ENCODE measurements at places on chromosomes 7 and 10.

- no peaks in the 10 kb centered on the region for H3K36me3 ChIP-seq
- H3K27me3 ChIP-seq: no peaks in the 10 kb centered on the region
- no peak for DNase-seq
- H3K27ac ChIP-seq: no peak overlapping the region
- H3K4me1 ChIP-seq: no peaks in the 10 kb centered on the region
These were observed 15.2 kb downstream of the FGL2 start for GRCh38 chr7:77184463-77184862.

DNA sequence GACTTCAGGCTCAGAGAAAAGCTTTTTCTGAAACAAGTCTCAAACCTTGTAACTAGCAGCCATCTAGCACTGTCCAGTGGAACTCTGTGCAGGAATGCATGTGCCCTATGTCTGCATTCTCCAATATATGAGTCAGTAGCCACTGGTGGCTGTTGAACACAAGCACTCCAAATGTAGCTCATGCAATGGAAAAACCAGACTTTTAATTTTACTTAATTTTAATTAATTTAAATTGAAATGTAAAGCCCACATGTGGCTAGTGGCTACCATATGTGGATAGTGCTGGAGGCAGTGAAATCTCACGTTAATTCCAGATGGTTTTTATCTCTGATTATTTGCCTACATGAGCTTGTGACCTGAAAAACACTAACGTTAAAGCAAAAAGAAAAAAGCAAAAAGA lies 225.1 kb downstream of the GATA3 start:
- no peaks in the 10 kb centered on the region for H3K36me3 ChIP-seq
- H3K27ac ChIP-seq: no peak overlapping the region
- DNase-seq: no peak

- H3K27me3 ChIP-seq: no peaks in the 10 kb centered on the region
- DNase-seq: no peak
- H3K27ac ChIP-seq: no peak overlapping the region
- H3K36me3 ChIP-seq: no peaks in the 10 kb centered on the region
- H3K4me3 ChIP-seq: no peak overlapping the region
These were observed 15.5 kb downstream of the AOAH start for GRCh38 chr7:36708767-36709166.

GRCh38 chr10:125084614-125085257 lies 75.6 kb downstream of the CTBP2 start:
- no peaks in the 10 kb centered on the region for H3K4me1 ChIP-seq
- no peak overlapping the region for H3K27ac ChIP-seq
- H3K27me3 ChIP-seq: no peaks in the 10 kb centered on the region
- H3K36me3 ChIP-seq: no peaks in the 10 kb centered on the region

DNA sequence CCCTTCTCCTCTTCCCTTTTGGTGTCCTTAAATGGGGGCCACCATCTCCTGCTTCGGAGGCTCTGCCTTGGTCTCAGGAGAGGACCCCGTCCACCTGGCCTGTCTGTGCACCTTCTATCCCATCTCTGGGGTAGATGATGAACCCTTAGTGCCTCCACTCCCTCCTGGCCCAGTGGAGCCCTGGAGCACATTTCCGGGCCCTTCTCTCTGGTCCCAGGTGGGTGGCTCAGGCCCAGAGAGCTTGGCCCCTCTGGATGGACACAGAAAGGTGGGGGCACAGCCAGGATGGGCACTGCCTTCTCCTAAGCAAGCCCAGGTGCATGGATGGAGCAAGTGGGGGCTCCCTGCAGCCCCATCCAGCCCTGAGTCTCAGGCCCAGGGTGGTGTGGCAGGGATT lies 121.4 kb upstream of the RET start:
- no peak overlapping the region for H3K4me3 ChIP-seq
- no peaks in the 10 kb centered on the region for H3K27me3 ChIP-seq
- DNase-seq: no peak
- no peak overlapping the region for H3K27ac ChIP-seq

DNA sequence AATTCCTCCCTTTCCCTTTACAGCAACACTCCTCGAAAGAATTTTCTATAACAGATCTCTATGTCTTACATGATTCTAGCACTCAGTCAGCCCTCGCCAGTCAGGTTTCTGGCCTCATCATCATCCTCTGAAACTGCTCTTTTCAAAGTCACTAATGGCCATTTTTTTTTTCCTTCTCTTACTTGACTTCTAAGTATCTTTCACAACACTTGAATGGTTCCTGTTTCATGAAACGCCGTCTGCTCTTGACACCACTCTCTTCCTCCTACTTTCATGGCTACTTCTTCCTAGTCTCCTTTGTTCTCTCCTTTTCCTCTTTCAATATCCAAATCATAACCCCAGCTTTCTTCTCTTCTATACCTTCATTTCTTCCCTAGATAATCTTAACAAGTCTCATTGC lies 100.5 kb upstream of the NRP1 start:
- no peak overlapping the region for H3K4me3 ChIP-seq
- H3K27me3 ChIP-seq: no peaks in the 10 kb centered on the region
- no peaks in the 10 kb centered on the region for H3K36me3 ChIP-seq
- no peak overlapping the region for H3K27ac ChIP-seq

DNA sequence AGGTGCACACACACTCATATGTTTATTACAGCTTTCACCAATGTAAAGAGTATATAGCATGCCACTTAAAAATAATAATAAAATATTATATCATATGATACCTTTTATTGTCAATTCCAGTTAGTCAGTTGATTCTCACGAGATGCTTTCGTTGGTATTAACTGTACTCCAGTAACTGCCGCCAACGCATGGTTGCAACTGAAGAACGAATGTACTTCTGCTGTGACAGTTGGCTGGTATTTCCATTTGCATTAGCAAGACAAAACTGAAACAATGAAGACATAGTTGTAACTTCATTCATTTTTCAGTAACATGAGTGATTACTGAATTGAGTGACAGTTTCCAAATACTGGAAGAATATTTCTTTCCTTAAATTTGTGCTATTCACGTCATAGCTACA lies 70.5 kb upstream of the PRKCQ start:
- no peaks in the 10 kb centered on the region for H3K4me1 ChIP-seq
- H3K27ac ChIP-seq: no peak overlapping the region
- H3K27me3 ChIP-seq: no peaks in the 10 kb centered on the region
- no peak overlapping the region for H3K4me3 ChIP-seq
- DNase-seq: no peak

DNA sequence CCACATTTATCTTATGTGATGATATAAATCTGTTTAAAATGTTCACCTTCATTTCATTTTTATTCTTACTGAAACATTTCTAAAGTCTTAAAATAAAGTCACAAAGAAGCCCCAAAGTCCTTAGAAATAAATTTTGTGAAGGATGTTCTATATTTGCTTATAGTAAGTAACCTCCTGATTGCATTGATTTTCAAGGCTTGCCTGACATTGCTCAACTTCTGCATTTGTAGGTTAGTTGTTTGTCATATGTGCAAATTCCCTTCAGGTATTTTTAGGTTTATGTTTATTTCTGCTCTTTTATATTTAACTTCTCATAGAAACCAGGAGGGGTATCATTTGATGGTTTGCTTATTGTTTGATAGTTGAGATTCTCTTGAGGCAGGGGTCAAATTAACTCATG lies 417.8 kb downstream of the ARL4A start:
- H3K4me3 ChIP-seq: no peak overlapping the region
- H3K27me3 ChIP-seq: no peaks in the 10 kb centered on the region
- H3K27ac ChIP-seq: no peak overlapping the region
- H3K4me1 ChIP-seq: no peaks in the 10 kb centered on the region
- no peaks in the 10 kb centered on the region for H3K36me3 ChIP-seq

GRCh38 chr7:45347804-45348203 lies 190.2 kb downstream of the RAMP3 start:
- peaks cover 2% of the 10 kb centered on the region for H3K27me3 ChIP-seq

GRCh38 chr7:17307558-17307957 lies 9.1 kb downstream of the AHR start:
- no peak overlapping the region for H3K27ac ChIP-seq
- H3K36me3 ChIP-seq: peaks cover 21% of the 10 kb centered on the region
- no peak overlapping the region for H3K4me3 ChIP-seq

DNA sequence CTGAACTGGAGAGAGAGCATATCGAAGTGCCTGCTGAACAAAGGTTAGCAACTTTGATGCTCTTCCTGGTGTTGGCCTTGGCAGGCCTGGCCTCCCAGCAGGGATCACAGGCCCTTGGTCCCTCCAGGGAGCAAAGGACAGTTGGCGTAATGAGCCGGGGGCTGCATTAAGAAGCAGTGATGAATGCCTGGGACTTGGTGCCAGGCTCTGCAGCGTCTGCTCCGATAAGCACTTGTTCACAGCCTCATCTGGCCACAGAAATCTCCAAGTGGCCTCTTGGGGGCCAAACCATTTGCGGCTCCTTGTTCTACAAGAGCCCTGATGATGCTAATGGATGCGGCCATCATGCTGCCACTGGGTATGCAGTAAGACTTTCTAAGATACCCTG lies 31.8 kb downstream of the CRHR2 start:
- no peak overlapping the region for H3K27ac ChIP-seq
- no peaks in the 10 kb centered on the region for H3K4me1 ChIP-seq
- no peaks in the 10 kb centered on the region for H3K36me3 ChIP-seq
- DNase-seq: no peak
- H3K27me3 ChIP-seq: no peaks in the 10 kb centered on the region
- H3K4me3 ChIP-seq: no peak overlapping the region

DNA sequence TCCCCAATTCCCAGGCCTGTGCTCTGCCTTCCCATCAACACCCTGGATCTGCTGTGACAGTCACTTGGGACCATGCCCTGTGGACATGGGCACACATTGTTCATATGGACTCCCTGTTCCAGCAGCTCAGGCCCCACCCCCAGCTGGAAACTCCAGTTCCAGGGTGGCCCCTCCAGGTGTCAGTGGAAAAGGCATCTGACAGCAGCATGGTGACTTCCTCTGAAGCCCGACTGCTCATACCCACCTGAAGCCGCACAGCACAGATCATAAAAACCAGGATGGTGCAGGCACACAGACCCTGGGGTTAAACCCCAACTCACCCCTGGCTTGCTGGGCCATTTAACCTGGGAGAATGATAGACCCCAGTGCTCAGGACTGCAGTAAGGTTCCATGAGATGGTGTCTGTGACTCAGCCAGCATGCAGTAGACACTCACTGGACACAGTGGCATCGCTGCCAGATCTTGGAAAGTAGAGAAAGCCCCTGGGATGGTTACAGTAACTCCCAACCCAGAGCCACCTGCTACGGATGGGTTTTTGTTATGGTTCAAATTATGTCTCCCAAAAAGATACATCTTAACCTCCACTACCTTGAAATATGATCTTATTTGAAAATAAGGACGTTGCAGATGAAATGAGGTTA lies 72.6 kb upstream of the NANOS1 start:
- H3K27ac ChIP-seq: no peak overlapping the region
- H3K4me3 ChIP-seq: no peak overlapping the region

GRCh38 chr7:132685277-132685676 lies 109.0 kb upstream of the PLXNA4 start:
- DNase-seq: no peak
- H3K4me3 ChIP-seq: no peak overlapping the region
- no peaks in the 10 kb centered on the region for H3K27me3 ChIP-seq
- no peaks in the 10 kb centered on the region for H3K36me3 ChIP-seq
- H3K4me1 ChIP-seq: no peaks in the 10 kb centered on the region
- H3K27ac ChIP-seq: no peak overlapping the region

DNA sequence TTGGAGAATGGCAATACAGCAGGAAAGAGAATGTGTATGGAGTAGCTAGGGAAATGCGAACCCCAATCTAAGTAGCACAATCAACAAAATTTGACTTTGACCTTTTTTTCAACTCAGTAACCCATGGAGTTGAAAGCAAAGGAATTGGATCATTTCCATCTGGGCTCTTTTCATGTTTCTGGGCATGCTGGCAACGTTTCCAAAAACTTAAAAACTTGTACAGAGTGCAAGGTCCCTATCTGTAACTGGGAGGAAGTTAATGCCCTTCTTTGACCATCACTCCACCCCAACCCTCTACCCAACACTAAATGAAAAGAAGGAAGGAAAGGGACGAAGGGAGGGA lies 1.3 kb upstream of the HIBADH start:
- H3K4me1 ChIP-seq: peaks cover 9% of the 10 kb centered on the region
- H3K36me3 ChIP-seq: no peaks in the 10 kb centered on the region
- H3K4me3 ChIP-seq: no peak overlapping the region
- H3K27me3 ChIP-seq: no peaks in the 10 kb centered on the region

DNA sequence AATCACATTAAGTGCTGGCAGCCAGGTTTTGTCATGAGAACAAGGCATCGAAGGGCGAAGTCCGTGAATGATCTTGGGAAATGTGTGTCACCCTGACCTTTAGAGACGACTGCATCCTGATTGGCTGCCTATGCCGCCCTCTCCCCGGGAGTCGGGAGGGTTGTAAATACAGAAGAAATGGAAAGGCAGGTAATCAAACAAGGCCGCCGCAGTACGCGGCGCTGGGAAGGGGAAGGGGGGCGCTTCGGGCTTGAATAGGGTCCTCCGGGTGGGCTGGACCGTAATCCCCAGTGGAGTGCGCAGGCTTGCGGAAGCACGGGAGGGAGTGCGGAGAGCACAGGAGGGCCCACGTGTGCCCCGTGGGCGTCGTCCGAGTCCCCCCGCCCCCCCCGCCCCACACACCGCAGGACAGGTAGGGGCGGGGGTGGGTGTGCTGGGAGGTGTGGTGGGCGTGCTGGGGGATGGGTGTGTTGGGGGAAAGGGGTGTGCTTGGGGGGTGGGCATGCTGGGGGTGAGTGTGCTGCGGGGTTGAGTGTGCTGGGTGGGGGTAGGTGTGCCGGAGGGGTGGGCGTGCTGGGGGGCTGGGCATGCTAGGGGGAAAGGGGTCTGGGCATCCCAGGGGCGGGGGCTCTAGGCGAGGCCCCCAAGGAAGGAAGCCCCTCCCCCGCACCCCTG lies 169.4 kb downstream of the ARHGAP12 start:
- DNase-seq: peak; percentile 29
- H3K27ac ChIP-seq: peak overlapping the region; percentile 86
- H3K27me3 ChIP-seq: no peaks in the 10 kb centered on the region
- H3K4me1 ChIP-seq: peaks cover 3% of the 10 kb centered on the region
- no peaks in the 10 kb centered on the region for H3K36me3 ChIP-seq
- peak overlapping the region; percentile 86 for H3K4me3 ChIP-seq

DNA sequence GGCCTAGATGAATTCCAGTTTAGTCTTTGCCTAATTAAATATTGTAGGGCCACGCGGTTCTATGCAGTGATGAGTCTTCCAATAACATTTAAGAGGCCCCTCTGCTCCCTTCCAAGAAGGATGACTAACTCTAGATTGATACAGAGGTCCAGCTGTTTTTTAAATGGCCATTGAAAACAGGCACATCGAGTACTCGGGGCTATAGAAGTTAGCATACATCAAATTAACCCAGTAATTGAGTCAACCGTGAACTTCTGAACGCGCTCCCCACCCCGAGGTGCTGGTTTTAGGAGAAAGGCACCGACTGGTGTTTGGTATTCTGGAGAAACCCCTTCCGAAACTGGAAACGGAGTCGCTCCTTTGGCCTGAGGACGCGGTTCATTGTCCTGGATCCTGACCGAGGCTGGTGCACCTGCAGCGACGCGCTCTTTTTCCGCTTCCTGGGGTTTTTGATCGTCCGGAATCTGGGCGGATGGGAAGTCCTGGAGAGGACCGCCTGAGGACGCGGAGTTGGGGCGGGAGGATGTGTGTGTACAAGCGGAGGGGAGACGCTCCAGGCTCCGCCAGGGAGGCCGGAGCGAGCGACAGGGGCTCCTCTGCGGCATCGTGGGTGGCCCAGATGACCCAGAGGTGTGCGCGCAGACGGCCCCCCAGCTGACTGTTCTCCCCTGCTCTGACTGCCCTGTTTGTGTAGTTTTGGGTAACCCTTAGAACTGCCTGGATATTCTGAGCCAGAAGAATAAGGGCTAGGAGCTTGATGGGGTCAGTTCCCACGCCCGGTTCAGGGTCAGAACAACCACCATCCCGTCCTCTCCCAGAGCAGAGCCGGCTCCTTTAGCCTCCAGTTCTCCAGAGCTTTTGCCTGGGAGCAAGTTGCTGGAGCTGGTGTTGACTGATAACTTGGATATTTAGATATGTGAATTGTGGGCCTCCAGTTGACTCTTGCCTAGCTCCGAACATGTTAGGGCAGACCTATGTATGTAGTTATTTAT lies 711 bp downstream of the FAM221A start:
- no peaks in the 10 kb centered on the region for H3K36me3 ChIP-seq
- peak overlapping the region; percentile 67 for H3K27ac ChIP-seq
- H3K4me1 ChIP-seq: peaks cover 7% of the 10 kb centered on the region
- peak; percentile 42 for DNase-seq
- H3K27me3 ChIP-seq: no peaks in the 10 kb centered on the region

All from effector memory CD4-positive, alpha-beta T cell (primary cell).